ENCODE measurements at places on chromosomes 11 and 22.

- no peak for DNase-seq
Observed at GRCh38 chr11:21262992-21263391, 593.6 kb downstream of the NELL1 start.

DNA sequence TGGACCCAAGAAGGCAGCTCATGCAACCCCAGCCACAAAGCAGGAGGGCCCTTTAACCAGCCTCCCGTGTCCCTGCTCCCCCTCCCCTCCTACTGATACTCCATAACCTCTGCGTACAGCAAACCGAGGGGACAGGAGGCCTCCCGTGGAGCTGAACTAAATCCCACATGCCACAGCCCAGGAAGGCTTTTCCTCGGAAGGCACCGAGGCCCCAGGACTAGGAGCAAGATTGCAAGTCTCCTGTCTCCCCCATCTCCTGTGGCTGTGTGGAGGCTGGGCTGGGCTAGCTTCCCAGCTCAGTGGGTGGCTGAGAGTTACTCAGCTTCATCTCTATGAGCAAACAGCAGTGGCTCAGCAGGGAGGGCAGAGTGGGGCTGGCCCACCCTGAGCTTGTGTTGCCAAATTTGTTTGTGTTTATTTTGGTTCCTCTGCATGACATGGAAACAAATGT, 62.7 kb upstream of the NECTIN1 start:
- no peak for DNase-seq

GRCh38 chr22:30127749-30128166, 47.5 kb downstream of the HORMAD2 start:
- no peak for DNase-seq

DNA sequence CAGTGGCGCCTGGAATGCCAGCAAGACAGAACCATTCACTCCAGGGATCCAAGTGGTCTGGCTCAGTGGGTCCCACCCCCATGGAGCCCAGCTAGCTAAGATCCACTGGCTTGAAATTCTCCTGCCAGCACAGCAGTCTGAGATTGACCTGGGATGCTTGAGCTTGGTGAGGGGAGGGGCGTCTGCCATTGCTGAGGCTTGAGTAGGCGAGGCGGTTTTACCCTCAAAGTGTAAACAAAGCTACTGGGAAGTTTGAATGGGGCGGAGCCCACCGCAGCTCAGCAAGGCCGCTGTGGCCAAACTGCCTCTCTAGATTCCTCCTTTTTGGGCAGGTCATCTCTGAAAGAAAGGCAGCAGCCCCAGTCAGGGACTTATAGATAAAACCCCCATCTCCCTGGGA, 125.7 kb upstream of the DDI1 start:
- no peak for DNase-seq

- no peak for DNase-seq
Observed at GRCh38 chr11:16815047-16815767, 76.8 kb downstream of the C11orf58 start.

GRCh38 chr11:8138526-8138925, 30.3 kb downstream of the RIC3 start:
- DNase-seq = no peak

- DNase-seq = peak; percentile 78
Observed at GRCh38 chr22:41237707-41238569, 2.8 kb downstream of the CHADL start.

- no peak for DNase-seq
Observed at GRCh38 chr11:40179541-40179940, 1279.9 kb downstream of the LRRC4C start.

- no peak for DNase-seq
Observed at GRCh38 chr11:67490727-67491065, 7.9 kb downstream of the AIP start.

DNA sequence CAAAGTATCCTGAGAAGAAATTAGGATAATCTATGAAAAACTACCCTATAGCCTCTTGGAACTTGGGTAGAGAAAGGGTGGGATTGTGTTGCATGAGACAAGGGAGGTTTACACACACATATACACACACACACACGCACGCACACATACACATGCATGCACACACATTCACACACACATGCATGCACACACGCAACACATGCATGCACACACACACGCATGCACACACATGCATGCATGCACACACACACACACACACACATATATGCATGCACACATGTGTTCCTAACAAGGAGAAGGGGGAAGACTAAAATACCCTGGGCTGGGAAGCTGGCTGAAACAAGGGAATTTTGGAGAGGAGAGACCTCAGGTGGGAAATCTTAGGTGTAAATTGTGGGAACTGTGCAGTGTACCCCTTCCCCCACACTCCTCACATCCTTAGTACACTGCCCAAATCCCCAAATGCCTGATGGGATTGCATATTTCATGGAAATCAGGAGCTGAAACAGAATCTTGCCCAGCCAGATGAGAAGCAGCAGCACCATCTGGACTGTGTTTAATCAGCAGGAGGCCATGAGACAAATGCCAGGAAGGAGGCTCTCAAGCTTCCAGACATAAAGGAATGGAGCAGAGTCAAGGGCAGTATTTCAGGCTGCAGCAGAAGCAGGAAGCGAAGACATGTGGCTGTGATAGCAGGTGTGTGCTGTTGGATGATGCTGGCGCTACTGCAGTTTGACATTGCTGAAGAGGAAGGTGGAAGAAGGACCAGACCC, 14.6 kb upstream of the POLD3 start:
- DNase-seq = no peak

DNA sequence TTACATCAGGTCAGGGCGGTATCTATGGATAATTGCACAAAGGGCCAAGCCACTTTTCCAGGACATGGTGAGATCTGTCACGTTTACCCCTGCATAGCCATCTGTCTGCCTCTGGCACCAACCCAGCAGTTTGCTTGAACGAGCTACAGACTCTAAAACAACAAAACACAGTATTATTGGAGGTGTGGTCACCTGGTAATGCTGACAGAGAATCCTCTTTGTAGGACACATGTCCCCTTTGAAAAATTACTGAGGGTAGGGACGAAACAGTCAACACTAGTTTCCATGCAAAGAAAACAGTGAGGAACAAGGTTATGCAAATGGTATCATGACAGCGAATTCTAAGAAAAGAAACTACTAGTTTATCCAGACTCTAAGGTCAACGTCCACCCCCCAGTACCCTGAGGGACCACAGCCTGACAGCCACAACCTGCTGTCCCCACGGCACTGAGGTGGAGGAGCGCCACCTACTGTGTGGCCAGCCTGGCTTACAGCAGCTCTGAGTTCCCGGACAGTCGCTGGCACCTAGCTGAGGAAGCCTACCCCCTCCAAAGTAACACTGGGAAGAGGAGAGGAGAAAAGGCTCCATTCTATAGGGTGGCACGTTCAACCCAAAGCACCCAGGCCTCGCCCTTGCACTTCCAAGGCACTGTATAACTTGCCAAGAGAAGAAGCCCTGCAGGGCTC, 117.4 kb upstream of the BID start:
- no peak for DNase-seq

DNA sequence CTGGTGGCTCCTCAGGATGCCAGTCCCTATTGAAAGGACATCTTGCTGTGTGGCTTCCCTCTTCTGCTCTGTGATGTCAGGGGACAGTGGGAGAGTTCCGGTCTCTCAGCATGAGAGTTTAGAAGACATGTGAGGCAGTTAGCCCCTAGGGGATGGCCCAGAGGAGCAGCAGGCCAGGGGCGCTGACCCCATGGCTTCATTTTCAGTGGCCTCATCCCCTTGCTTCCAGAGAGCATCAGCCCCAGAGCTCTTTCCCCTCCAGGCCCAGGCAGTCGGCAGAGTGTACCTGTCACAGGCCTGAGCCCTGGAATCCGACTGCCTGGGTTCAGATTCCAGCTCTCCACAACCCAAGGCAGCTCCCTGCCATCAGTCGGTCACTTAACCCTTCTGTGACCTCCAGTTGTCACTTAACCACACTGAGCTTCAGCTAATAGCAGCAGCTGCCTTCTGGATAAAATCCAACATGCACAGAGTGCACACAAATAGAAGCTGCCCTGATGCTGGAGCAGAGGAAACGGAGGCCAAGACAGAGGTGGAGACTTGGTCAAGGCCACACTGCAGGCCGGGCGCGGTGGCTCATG, 14.1 kb upstream of the LRRC10B start:
- no peak for DNase-seq

GRCh38 chr11:94775567-94776327, 7.6 kb downstream of the AMOTL1 start:
- no peak for DNase-seq

DNA sequence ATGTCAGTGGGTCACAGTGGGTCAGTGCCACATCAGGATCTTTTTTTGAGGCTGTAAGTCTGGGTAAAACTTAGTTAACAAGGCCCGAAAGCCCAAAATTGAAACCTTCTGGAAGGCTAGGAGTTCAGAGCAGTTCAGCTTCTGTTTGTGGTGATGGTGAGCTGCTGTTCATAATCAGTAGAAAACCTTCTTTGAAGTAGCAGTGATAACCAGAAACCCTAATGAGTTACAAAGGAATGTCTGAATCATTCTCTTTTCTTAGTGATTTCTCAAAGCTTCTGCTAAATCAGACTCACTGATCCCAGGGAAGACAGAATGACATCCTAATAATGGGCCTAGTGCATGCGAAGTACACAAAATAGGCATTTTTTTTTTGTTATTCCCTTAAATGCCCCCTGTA, 124.7 kb downstream of the PARVA start:
- no peak for DNase-seq

DNA sequence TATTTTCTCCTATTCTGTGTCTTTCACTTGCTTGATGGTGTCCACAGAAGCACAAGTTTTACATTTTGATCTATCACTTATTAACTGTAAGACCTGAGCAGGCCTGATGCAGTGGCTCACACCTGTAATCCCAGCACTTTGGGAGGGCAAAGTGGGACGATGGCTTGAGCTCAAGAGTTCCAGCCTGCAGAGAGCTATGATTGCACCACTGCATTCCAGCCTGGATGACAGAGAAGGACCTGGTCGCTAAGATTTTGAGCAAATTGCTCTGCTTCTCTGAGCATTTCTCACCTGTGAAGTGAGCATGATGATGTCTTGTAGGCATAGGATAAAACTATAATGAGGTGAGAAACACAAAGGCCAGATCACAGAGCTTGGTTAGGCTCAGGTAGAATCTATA, 6.7 kb downstream of the CCDC87 start:
- no peak for DNase-seq

GRCh38 chr11:44950625-44951476, at the start of gene TP53I11:
Gene TP53I11, minus strand, starts transcription at chr11:44950883. Its CDS starts 12,548 bp downstream, at chr11:44938335.
- peak; percentile 74 for DNase-seq

All from activated B cell treated with CpG ODN at 0.5 μM for 24 hours (primary cell).